Memory B cell (primary cell): ENCODE measurements at places on chromosomes 11 and 22.

DNA sequence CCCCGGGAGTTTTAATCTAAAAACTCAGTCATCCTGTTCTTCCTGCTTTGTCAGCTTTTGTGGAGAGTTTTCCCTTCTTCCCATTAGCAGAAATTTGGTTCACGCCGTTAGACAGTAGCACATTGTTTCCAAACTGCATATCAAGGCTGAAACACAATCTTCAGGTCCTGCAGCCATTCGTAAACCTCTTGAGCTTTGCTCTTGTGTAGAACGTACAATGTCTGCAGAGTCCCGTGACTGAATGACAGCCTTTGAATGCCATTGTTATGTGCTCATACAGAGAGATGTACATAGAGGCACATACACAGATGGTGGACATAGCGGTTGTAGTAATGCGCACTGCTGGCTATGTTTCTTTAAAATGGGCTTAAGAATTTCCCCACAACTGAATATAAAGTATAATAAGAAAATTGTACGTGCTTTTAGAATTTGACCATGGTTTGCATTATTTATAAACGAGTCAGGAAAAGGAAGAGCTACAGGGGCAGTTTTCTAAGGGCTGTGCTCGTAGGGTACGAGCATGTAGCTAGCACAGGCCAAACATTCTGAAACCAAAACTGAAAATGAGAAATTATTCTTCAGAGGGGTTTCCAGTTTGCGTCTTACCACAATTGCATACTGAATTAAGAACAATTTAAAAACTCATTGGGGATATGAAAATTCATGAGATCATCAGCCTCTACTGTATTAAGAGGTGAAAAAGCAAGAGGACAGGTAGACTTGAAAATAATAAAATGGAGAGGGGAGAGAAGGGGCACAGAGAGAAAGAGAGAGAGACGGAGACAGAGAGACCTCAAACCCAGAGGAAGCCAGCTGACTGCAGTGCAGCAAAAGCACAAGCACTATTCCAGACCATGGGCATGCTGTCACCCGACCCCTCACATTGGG is 310.1 kb downstream of the CADM1 start:
- H3K27me3 ChIP-seq, result no peaks in the 10 kb centered on the region
- peak overlapping the region; percentile 87 for H3K27ac ChIP-seq
- no peaks in the 10 kb centered on the region for H3K36me3 ChIP-seq
- H3K4me1 ChIP-seq, result peaks cover 13% of the 10 kb centered on the region
- no peak for DNase-seq

GRCh38 chr22:45999379-45999971 is 22.5 kb upstream of the WNT7B start:
- no peak for DNase-seq
- no peaks in the 10 kb centered on the region for H3K36me3 ChIP-seq
- peaks cover 15% of the 10 kb centered on the region for H3K4me1 ChIP-seq
- peaks cover 11% of the 10 kb centered on the region for H3K27me3 ChIP-seq

GRCh38 chr22:27718186-27719035 is 83.1 kb downstream of the MN1 start:
- H3K4me1 ChIP-seq, result no peaks in the 10 kb centered on the region
- no peak for DNase-seq
- H3K36me3 ChIP-seq, result no peaks in the 10 kb centered on the region
- H3K27ac ChIP-seq, result no peak overlapping the region
- no peak overlapping the region for H3K4me3 ChIP-seq

- no peaks in the 10 kb centered on the region for H3K27me3 ChIP-seq
- peak overlapping the region; percentile 86 for H3K27ac ChIP-seq
- peak overlapping the region; percentile 76 for H3K4me3 ChIP-seq
- peaks cover 13% of the 10 kb centered on the region for H3K36me3 ChIP-seq
- H3K4me1 ChIP-seq, result peaks cover 49% of the 10 kb centered on the region
These were observed 5.2 kb downstream of the SBF1 start for GRCh38 chr22:50469377-50470305.

- peak overlapping the region; percentile 66 for H3K4me3 ChIP-seq
- H3K27me3 ChIP-seq, result peaks cover 34% of the 10 kb centered on the region
- H3K27ac ChIP-seq, result no peak overlapping the region
- H3K36me3 ChIP-seq, result peaks cover 2% of the 10 kb centered on the region
- DNase-seq, result no peak
These were observed 6.0 kb downstream of the SCARF2 start for GRCh38 chr22:20431511-20432192.

- H3K36me3 ChIP-seq, result peaks cover 9% of the 10 kb centered on the region
- peak overlapping the region; percentile 97 for H3K27ac ChIP-seq
- H3K27me3 ChIP-seq, result no peaks in the 10 kb centered on the region
- no peak for DNase-seq
These were observed 437 bp downstream of the SLC43A3 start for GRCh38 chr11:57426439-57426928.
